ENCODE measurements at places on chromosomes 7 and 10.

DNA sequence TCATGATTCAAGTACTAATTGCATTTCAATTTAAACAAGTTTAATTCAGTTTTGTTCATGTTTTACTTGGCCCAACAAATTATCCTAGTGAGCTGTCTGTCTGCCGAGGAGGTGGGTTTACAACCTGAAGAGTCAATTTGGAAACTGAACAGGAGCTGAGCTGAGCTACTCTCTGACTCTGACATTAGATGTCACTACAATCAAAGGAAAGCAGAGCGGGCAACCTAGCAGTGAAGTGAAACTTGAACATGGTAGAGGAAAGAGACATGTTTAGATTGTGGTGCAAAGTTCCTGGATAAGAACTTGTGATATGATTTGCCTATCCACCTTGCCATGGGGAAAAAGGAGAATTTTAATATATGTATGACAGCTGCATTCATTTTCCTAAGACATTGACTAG lies 9.6 kb upstream of the AGR3 start:
- DNase-seq, result no peak

- no peak for DNase-seq
These were observed 643.6 kb downstream of the SORCS3 start for GRCh38 chr10:105284476-105285215.

- DNase-seq, result no peak
These were observed 200.1 kb upstream of the RNF32 start for GRCh38 chr7:156440456-156440855.

DNA sequence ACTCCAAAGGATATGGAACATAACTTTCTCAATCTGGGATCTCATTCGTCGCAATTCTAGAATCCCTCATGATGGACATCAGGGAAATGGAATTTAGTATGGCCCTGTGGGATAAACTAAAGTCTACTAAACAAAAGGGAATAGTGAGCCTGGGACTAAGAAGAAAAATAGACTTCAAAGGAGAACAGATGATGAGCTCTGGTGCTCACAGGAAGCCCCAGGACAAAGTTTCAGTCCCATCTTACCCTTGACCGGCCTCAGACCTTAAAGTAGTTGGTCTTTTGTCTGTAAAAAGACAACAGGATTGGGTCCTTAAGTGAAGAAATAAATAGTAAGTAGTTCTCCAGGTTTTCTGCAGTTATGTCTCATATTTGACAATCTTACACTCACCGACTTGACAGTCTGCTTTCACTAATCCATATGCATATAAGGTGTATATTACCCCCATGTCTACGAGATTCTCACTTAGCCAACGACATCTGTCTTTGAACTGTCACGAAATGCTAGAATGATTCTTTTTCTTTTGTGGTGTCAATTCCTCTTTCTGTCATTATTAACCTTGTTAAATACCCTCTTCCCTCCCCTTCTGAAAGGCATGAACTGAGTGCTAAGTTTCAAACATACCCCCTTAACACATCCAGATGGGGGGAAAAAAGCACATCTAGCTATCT lies 10.9 kb upstream of the IKZF1 start:
- DNase-seq, result no peak

DNA sequence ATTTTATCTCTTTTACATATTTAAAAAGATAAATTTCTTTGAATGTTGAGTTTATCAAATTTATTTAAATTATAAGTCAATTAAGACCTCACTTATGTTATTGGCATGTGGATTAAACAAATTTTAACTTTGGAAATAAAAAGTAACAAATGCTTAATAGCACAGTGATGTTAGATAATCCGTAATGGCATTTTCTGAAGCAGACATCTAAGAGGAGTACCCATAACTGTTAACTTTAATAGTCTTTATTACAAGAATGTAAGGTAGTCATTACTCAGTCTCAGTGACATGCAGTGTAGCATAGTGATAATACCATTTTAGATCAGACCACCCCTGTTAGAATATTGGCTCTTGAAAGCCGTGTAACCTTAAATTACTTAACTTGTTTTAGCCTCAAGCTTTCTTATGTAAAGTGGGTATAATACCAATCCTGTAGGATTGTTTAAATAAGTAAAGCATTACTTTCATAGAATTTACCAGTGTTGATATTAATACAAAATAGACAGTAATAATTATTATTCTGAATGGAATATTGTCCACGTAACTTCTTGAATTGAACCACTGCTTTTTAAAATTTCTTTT lies 4.3 kb downstream of the PHYHIPL start:
- no peak for DNase-seq

DNA sequence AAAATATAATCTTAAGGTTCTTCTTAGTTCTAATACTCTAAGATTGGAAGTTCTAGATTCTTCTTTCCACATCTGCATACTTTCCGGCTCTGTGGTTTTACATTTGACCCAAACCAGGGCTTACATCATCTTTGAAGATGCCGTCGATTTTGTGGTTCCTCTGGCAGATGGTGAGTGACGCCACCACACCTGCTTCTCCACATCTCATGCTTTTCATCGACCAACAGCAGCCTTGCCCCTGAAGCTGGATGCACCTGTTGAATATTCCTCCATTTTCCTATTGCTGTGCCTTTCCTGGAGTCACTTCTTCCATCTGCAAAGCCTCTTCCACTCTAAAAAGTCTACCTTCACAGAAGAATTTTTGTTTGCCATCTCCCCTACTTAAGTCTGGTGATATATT lies 121.3 kb downstream of the PRKCQ start:
- no peak for DNase-seq

DNA sequence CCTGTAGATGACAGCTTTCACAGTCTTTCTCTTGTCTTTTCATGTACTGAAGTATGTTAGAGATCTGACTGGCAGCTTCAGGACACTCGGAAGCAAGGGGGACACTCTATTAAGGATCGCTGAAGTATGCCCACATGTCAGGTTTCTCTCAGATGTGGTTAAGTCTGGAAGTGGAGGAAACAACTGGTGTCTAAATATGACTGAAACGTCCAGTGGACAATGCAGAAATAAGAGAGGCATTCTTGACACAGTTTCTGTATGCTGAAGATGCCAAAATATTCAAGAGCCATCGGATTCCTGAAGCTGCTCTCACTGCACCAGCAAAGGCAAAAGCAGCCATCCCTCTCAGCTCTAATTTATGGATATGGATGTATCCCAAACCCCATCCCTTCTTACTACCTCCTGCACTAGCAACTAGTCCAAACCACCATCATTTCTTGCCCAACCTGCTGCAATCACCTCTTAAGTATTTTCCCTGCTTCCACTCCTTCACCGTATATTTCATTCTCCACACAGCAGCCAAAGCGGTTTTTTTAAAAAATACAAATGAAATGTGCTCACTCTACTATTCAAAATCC lies 113.4 kb downstream of the REEP3 start:
- DNase-seq, result no peak

GRCh38 chr7:117955046-117955445 lies 81.8 kb upstream of the CTTNBP2 start:
- DNase-seq, result no peak

- peak; percentile 41 for DNase-seq
These were observed 4.5 kb downstream of the STAM start for GRCh38 chr10:17648243-17649035.

DNA sequence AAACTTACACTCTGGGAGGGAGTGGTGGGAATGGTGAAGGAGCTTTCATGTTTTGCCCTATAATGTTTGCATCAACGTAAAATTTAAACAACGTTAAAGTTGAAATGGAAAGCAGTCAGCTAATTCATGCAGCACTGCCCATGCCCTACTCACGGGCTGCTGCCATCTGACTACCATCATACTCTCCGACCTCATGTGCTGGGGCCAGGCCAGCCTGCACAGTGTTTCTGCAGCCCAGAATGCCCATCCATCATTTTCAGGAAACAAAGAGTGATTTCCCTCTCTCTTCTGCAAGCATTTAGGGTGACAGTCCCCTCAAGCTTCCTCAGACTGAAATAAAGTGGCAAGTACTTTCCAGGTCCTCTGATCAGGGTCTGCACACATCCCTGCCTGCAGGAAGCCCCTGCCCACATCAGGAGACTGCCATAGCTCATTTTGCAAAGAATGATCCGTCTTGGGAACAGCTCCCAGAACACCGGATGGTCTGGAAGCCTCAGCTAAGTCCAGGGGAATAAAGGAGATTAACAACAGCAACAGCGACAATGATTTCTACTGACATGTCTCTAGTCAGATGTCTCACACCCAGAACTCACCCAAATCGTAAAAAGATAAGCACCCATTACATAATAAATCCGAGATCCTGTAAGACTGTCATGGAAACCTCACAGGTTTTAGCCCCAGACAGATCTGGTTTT lies 40.3 kb downstream of the ARHGAP22 start:
- no peak for DNase-seq
